ENCODE measurements at places on chromosomes 2 and 18.

DNA sequence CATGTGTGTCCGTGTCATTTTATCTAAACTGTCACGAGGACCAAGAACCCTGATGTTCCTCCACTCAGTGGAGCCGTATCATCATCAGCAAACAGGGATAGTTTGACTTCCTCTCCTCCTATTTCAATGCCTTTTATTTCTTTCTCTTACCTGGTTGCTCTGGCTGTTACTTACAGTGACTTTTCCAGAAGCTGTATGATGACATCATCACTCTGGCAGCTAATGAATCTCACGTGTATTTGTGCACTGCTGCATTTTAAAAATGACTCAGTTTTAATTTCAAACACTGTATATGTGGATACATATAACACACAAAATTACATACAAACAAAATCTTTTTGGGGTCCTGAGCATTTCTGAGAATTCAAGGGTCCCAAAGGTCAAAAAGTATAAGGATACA is 481.4 kb downstream of the CDH2 start:
- no peak for DNase-seq

- peak; percentile 67 for DNase-seq
These were observed 146.3 kb downstream of the RTN4 start for GRCh38 chr2:54903736-54904554.

DNA sequence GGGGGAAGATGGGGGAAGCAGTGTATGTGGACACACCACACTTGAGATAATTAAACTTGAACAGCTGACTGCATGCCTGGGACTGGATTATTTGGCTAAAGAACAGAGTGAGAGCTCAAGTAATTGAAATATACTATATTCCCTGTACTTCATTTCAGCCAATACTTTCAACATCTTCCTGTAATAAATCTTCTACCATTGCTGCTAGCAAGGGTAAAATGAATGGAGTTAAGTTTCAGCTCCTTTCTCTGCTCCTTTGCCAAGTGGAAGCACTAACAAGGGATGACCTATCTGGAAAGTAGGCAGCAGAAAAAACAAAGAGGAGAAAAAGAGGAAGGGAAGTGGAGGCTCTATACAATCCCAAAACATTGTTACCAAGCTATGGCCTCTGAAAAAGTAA is 50.9 kb downstream of the MMADHC start:
- no peak for DNase-seq

GRCh38 chr2:231648579-231649174 is 56.0 kb downstream of the TEX44 start:
- peak; percentile 59 for DNase-seq

- DNase-seq = no peak
These were observed 213.8 kb downstream of the SP3 start for GRCh38 chr2:173751245-173751975.

GRCh38 chr2:73134471-73134870 is 21.7 kb upstream of the RAB11FIP5 start:
- DNase-seq = no peak

GRCh38 chr2:12091201-12091806 is 344.9 kb downstream of the LPIN1 start:
- DNase-seq = no peak

- no peak for DNase-seq
These were observed 24.5 kb downstream of the CYP27A1 start for GRCh38 chr2:218806346-218806978.

DNA sequence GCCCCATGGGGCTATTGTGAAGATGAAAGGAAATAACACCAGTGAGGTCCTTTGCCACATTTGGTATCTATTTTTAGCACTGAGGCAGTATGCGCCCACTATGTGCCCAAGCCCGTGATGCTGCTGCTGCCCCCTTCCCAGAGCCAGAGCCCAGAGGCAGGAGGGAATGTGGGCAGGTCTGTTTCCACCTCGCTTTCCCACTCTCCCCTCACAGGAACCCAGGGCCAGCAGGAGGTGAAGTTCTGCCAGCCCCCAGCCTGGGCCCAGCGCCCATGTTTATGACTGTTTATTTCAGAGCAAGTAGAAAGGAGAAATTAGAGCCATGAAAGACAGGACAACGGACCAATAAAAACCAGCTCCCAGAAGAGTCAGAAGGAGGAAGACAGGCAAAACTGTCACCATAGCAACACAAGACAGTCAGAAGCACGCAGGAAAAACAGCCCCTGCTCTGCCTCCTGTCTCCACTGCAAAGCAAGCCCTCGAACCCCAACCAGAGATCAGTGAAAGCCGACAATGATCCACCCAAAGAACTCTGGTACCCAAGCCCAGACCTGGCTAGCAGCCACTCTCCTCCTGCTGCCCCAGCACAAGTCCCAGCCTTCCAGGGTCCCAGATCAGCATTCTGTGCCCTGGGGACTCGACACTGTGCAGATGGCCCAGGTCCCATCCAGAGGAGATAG is 1.4 kb downstream of the CYRIA start:
- no peak for DNase-seq

DNA sequence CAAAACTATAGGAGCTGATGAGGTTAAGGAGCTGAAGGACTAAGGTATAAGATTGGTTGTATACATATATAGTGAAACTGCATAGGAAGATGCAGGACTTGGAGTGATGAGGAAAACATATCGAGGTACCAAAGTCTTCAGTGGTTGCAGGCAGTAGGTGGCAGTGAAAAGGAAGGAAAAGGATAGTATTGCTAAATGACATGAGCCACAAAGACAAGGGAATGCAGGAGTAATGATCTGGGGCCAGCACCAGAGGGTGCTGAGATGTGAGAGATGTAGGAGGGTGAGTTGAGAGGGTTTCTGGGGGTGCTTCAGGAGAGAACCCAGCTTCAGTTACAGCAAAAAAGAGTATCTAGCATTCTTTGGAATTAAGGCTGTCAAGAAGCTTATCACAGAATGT is 172.2 kb upstream of the MYO3B start:
- no peak for DNase-seq

Data from stimulated activated CD4-positive, alpha-beta T cell treated with anti-CD3 and anti-CD28 coated beads, Interleukin-4, amount 100 ng/mL, for 24 hours (primary cell).